ENCODE measurements at places on chromosomes 13 and 19. TPM values are rescaled to one million over a fixed set of nuclear protein-coding genes. Genes with fewer than 3 reads are reported as not detected.

DNA sequence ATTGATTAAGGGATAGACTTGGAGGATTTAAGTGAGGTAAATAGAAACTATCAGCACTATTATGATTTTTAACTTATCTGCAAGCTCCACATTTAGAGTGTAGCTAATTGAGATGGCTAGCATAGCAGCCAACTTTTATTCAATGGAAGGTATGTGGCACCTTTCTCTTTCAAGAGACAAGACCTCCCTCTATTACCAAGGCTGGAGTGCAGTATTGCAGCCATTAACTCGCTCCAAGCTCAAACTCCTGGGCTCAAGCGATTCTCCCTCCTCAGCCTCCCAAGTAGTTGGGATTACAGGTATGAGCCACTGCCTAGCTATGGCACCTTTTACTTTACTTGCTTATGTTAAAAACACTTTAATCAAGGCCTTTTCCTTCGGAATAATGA, 8.2 kb downstream of the TPT1 start:
- no peaks in the 10 kb centered on the region for H3K27me3 ChIP-seq
- DNase-seq: no peak
- peaks cover 28% of the 10 kb centered on the region for H3K36me3 ChIP-seq
- H3K4me3 ChIP-seq: no peak overlapping the region
- H3K4me1 ChIP-seq: peaks cover 56% of the 10 kb centered on the region

GRCh38 chr13:24159357-24159756, 1.2 kb upstream of the SPATA13 start:
- H3K36me3 ChIP-seq: no peaks in the 10 kb centered on the region
- H3K27ac ChIP-seq: no peak overlapping the region
- H3K27me3 ChIP-seq: no peaks in the 10 kb centered on the region
- peaks cover 10% of the 10 kb centered on the region for H3K4me1 ChIP-seq

NLRP5 gene
- total RNA-seq: not detected

NOTCH3 gene
- 29.4 TPM for total RNA-seq

- H3K27me3 ChIP-seq: no peaks in the 10 kb centered on the region
- H3K36me3 ChIP-seq: peaks cover 5% of the 10 kb centered on the region
- DNase-seq: no peak
- no peaks in the 10 kb centered on the region for H3K4me1 ChIP-seq
- no peak overlapping the region for H3K27ac ChIP-seq
Observed at GRCh38 chr19:38089440-38089839, 134.6 kb downstream of the DPF1 start.

DNA sequence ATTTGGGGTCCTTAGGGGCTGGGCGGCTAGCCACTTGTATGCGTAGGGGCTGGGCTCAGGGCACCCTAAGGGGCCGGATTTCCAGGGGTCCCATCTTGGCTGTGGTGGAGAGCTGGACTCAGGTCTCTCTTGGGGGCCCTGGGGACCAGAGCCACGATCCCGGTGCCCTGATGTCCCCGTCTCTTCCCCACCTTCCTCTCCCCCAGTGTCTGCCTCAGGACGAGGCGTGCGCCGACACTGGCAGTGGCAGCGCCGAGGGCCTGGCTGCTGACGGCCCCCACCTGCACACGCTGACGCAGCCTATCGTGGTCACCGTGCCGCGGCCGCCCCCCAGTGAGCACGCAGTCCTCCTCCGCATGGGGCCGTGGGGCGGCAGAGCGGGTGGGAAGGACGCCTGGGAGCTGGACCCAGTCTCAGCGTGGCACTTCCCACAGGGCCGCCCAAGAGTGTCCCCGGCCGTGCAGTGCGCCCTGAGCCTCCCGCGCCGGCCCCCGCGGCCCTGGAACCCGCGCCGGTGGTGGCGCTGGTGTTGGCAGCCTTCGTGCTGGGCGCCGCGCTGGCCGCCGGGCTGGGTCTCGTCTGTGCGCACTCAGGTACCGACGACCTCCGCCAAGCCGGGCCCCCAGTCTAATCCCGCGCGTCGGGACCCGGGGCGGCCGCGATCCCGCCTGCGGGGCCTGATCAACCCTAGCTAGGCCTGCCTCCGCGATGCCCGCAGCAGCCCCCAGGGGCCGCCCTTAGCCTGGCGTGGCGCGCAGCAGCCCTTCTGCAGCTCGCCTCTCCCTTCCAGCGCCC, 2.7 kb upstream of the SNAPC2 start:
- no peak overlapping the region for H3K27ac ChIP-seq
- H3K36me3 ChIP-seq: peaks cover 3% of the 10 kb centered on the region
- no peaks in the 10 kb centered on the region for H3K27me3 ChIP-seq
- H3K4me3 ChIP-seq: peak overlapping the region; percentile 38

CFAP97D2 gene
- total RNA-seq: 0.75 TPM

RFPL4AL1 gene
- not detected for total RNA-seq

DNA sequence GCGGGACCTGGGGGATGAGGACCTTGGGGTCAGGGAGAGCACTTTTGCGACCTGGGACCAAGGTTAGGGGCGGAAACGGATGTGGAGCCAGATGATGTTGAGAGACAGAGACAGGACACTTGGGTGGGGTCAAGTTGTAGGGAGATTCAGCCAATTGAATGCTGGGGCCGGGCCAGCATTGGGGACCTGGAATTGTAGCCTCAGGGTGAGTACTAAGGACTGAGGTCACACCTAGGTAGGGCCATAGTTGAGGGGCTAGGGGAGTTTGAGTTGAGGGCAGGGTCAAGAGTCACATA, 1.2 kb downstream of the ALKBH7 start:
- no peaks in the 10 kb centered on the region for H3K27me3 ChIP-seq
- H3K4me3 ChIP-seq: peak overlapping the region; percentile 95
- no peaks in the 10 kb centered on the region for H3K36me3 ChIP-seq
- peaks cover 4% of the 10 kb centered on the region for H3K4me1 ChIP-seq
- H3K27ac ChIP-seq: peak overlapping the region; percentile 30

OR7D2 gene
- total RNA-seq: not detected

DNA sequence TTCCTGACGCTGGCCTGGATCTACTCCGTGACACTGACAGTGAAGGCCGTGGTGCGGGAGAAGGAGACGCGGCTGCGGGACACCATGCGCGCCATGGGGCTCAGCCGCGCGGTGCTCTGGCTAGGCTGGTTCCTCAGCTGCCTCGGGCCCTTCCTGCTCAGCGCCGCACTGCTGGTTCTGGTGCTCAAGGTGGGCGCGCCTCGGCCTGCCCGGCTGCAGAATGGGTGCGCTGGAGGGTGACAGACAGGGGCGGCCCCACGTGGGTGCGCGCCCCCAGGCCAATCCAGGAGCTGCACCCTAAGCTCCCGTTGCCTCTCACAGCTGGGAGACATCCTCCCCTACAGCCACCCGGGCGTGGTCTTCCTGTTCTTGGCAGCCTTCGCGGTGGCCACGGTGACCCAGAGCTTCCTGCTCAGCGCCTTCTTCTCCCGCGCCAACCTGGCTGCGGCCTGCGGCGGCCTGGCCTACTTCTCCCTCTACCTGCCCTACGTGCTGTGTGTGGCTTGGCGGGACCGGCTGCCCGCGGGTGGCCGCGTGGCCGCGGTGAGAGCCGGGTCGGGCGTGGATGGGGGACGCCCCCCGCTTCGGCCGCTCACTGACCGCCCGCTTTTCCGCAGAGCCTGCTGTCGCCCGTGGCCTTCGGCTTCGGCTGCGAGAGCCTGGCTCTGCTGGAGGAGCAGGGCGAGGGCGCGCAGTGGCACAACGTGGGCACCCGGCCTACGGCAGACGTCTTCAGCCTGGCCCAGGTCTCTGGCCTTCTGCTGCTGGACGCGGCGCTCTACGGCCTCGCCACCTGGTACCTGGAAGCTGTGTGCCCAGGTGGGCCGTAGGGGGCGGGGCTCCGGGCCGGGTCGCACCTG, 7.2 kb downstream of the ABCA7 start:
- no peak overlapping the region for H3K27ac ChIP-seq
- no peaks in the 10 kb centered on the region for H3K4me1 ChIP-seq
- H3K4me3 ChIP-seq: no peak overlapping the region

NKPD1 gene
- not detected for total RNA-seq

LRFN3 gene
- 5.1 TPM for total RNA-seq

- no peak for DNase-seq
- H3K4me1 ChIP-seq: peaks cover 12% of the 10 kb centered on the region
- no peaks in the 10 kb centered on the region for H3K27me3 ChIP-seq
- H3K4me3 ChIP-seq: no peak overlapping the region
- no peaks in the 10 kb centered on the region for H3K36me3 ChIP-seq
- no peak overlapping the region for H3K27ac ChIP-seq
Observed at GRCh38 chr19:35127871-35128270, 7.0 kb downstream of the LGI4 start.

DNA sequence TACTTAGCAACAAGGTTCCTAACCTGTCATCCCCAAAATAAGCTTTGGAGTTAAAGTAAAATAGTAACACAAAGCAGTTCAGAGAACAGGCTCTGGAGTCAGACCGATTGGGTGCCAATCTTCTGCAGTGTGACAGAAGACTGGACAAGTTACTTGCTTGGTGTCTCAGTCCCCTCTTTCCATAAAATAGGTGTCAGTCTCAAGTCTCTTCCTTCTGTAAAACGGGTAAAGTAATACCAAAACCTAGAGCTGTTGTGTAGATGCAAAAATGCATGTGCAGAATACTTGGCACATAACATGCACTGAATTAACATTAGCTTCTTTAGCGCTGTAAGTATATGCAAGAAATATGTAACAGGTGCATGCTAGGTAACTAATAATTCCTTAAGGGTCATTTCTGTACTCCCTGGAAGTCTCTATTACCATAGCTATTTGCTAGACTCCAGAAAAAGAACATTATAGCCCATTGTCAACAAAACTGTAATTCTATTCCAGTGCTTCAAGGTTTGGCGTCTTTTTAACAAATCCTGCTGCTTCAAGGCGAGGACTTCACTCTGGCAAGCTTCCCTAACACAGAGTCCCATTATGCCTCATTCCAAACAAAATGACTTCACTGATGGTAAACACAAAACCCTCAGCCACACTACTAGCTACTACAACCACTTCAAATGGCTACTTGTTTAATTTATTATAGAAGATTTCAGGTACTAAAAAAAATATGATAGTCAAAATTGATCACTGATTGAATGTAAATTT, 32.8 kb downstream of the ELF1 start:
- H3K27me3 ChIP-seq: no peaks in the 10 kb centered on the region
- peaks cover 76% of the 10 kb centered on the region for H3K4me1 ChIP-seq
- peak overlapping the region; percentile 60 for H3K27ac ChIP-seq

DNA sequence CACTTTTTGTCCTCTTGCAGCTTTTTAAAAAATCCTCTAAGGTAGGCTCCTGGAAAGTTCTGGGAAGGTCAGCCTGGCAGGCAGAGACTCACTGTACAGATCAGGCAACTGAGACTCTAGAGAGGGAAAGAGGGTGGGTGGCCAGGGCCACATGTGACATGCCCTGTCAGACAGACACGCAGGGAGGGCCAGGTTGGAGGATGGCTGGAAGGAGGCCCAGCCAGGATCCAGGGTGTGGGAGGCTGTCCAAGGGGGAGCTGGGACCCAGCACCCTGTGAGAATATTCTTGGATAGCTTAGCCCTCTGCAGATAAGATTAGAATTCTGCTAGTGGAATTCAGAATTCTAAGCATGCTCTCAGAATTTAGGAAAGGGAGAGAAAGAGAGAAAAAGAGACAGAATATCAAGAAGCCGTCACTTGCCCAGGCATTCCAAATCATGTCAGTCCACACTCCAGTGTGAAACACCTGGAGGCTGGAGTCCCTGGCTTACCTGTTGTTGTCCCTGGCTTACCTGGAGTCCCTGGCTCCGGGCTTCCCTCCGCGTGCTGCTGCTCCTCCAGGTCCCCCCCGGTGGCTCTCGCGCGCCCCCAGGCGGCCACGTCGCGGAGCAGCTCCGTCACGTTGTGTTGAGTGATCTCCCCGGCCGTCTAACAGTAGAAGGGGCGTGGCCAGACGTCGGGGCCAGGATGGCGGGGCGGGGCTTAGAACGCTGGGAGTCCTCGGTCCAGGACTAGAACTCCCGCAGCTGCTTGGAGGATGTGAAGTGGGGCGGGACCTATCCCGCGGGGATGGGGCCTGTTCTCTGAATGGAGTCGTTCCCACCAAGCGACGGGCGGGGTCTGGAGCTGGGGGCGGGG, 2.8 kb upstream of the TNNI3 start:
- no peak overlapping the region for H3K27ac ChIP-seq
- no peaks in the 10 kb centered on the region for H3K36me3 ChIP-seq
- peak; percentile 93 for DNase-seq
- H3K4me3 ChIP-seq: no peak overlapping the region

DNA sequence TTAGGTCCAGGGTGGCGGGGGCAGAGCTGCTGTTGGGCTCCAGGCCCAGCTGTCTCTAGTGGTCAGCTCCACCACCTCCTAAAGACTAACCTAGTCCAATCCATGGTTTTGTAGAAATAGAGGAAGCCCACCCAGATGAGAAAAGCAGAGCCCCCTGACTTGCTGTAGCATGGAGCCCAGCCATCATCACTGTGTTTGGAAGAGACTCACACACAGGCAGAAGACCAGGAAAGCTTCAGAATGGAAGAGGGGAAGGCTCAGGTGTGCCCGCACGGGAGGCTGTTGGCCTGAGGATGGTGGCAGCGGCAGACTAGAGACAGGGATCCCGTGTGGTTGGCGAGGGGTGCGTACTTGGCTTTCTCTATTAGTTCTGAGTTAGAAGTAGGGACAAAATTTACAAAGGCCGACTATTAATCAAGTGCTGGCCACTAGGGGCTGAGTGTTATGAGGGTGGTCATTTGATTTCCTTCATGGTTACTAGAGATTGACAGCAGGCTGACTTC, 193.2 kb upstream of the SOX1 start:
- no peak overlapping the region for H3K27ac ChIP-seq
- H3K27me3 ChIP-seq: no peaks in the 10 kb centered on the region
- H3K4me3 ChIP-seq: no peak overlapping the region

Data from pancreas (tissue), 10 donors.